ENCODE measurements at places on chromosomes 3 and 15.

DNA sequence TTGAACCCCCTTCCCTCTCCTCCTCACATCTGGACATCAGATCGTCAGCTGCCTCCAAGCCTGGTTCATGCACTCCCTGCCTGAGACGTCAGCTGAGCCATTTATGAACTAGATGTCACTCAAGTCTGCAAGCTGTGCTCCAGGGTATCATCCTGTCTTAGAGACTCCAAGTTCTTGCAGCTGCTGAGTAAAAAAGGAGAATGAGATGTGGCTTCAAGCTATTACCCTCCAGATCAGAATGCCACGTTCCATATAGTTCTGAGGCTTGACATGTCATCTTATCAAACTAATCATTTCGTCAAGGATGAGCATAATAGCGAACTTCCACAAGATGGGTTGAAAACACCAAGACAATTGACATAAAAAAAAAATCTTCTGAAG lies 766.3 kb downstream of the TBL1XR1 start:
- DNase-seq = no peak

DNA sequence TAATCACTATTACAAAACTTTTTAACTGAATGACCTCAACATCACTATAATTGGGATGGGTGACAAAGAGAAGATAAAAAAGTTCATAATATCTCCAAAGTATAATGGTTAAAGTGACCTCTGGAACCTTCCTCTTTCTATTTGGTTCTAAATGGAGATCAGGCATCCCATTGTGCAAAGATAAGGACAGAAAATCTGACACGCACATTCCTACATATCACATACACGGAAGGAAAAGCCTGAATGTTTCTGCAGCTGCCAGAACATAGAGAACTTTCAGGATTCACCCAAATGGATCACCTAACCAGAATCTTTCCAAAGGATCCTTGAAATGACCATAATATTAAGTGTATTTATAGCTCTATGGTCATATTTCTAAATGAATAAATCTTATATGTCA lies 128.2 kb downstream of the TFDP2 start:
- DNase-seq = no peak

- no peak for DNase-seq
Observed at GRCh38 chr15:85708402-85708941, 86.3 kb downstream of the KLHL25 start.

DNA sequence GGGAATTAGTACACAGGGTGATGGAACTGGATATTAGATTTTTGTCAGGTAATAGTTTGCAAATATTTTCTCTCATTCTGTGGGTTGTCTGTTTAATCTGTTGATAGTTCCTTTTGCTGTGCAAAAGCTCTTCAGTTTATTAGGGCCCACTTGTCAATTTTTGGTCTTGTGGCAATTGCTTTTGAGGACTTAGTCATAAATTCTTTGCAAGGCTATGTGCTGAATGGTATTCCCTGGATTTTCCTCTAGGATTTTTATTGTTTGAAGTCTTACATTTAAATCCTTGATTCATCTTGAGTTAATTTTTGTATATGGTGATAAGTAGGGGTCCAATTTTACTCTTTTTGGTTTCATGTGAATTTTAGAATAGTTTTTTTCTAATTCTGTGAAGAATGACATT lies 111.3 kb downstream of the ARRDC4 start:
- DNase-seq = no peak

GRCh38 chr3:24812116-24812515 lies 317.5 kb upstream of the THRB start:
- DNase-seq = no peak
